ENCODE measurements at places on chromosomes 2 and 18.

- no peak for DNase-seq
These were observed 65.5 kb downstream of the MRO start for GRCh38 chr18:50754297-50754696.

GRCh38 chr2:130355172-130355577 lies 681 bp upstream of the PTPN18 start:
- no peak for DNase-seq

- no peak for DNase-seq
These were observed 16.1 kb downstream of the TMEM247 start for GRCh38 chr2:46495231-46496030.

- no peak for DNase-seq
These were observed 38.3 kb upstream of the NRP2 start for GRCh38 chr2:205644018-205644417.

- DNase-seq = no peak
These were observed 15.5 kb downstream of the AQP12A start for GRCh38 chr2:240707043-240707756.

- no peak for DNase-seq
These were observed 83.1 kb downstream of the DCC start for GRCh38 chr18:52422985-52423601.

- no peak for DNase-seq
These were observed 159.2 kb downstream of the GULP1 start for GRCh38 chr2:188450732-188451483.
